Colonic mucosa (tissue), 4 donors: ENCODE measurements at places on chromosomes 2 and 18. TPM values are rescaled to one million over a fixed set of nuclear protein-coding genes. Genes with fewer than 3 reads are reported as not detected.

The AOX1 gene
- total RNA-seq = 2.9 TPM

The LYPD6 gene
- total RNA-seq = 8.4 TPM

The PAX8 gene
- 1.9 TPM for total RNA-seq

The RTKN gene
- total RNA-seq = 51.4 TPM

DNA sequence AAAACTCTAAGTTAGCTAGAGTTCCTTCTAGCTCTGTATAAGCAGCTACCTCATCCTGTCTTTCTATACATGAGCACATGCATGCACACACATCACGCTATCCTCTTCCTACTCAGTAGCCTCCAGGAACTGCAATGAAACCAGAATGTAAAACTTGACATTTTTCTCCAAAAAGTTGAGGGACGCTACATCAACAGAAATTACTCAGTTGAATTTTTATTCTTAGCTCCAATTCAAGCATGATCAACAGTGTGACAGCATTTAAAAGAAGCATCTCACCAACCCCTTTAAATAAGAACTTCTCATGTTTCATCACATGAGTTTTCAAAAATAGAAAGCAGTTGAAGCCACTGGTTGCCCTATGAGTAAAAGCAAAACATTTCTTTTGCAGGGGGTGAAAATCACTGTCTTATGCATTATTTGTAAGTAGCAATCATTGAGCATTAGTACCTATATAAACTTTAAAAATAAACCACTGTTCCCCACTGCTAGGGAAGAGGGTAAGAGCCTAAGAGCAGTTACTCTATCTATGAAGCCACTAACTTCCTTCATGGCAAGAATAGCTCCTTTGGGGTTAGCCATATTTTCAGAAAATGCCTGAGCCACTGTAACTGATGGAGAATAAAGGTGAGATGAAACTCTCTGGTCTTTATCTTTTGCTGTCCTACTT lies 77.9 kb upstream of the ARL5A start:
- no peak for DNase-seq
- H3K4me1 ChIP-seq = no peaks in the 10 kb centered on the region
- H3K4me3 ChIP-seq = no peak overlapping the region

DNA sequence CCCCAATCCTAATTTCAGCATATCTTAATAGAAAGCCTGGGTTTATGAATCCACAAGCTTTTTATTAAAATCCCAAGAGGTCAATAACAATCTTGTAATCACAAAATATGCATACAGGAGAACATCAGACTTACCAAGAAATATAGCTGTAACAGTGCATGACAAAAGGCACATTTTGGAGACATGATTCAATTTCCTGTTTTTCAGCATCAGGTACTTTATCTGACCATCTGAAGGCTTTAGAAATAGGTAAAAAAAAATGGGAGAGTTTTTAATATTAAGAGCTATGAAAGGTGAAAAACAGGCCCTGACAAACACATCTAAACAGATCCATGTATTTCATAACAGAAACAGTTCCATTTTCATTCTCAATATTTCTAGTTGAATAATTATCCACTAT lies 89.9 kb upstream of the EFEMP1 start:
- no peaks in the 10 kb centered on the region for H3K36me3 ChIP-seq

DNA sequence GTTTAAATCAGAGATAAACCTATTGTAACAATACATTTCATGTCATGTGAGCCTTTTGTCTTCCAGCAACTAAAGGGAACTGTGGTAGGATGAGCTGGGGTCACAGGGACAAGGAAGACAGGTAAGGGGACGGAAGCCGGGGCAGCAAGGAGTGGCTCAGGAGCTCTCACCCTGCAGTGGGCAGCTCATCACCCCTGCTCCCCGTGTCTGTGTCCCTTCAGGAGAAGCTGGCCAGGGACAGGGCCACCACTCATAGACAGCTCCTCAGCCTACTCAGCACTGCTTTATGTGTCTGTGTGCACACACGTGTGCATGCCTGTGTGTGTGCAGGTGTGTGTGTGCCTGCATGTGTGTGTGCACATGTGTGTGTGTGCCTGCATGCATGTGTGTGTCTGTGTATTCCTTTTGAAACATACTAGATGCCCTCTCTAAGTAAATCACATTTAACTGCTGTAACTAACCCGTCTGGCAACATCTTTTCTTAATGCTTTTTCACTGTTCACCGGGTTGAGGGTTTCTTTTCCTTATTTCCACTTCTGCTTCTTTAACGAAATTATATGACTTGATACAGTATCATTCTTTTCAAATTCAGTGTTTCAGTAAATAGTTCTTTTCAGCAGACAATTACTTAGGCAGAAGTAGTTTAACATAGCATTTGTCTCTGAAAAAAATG lies 44.2 kb downstream of the LRRFIP1 start:
- no peak overlapping the region for H3K27ac ChIP-seq
- H3K36me3 ChIP-seq = no peaks in the 10 kb centered on the region
- no peak for DNase-seq
- H3K4me1 ChIP-seq = no peaks in the 10 kb centered on the region

DNA sequence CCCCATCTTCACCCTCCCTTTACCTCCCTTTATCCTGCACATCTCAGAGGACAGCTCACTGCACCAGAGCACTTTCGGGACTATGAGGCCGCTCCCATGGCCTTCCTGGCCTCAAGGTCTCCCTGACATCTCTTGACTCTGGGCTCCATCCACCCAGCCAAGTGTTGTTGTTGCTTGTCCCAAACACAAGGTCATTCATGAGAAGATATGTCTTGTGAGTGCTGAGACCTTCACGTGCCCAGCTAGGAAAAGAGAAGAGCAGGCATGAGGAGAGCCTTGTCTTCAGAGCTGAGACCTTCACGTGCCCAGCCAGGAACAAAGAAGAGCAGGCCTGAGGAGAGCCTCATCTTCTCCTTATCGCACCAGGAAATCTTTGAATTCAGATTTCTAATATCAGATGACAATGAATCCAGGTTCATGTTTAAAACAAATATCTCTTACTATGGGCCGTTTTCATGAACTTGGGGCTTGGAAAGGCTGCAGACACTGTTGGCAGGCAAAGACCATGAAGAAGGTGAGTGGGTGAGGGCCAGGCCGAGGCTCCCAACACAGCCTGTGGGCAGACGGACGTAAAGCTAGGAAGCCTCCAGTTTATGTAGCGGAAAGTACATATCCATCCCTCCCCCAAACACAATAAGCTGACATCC lies 256.1 kb downstream of the NDUFA10 start:
- DNase-seq = no peak
- no peaks in the 10 kb centered on the region for H3K4me1 ChIP-seq
- no peak overlapping the region for H3K4me3 ChIP-seq
- H3K36me3 ChIP-seq = no peaks in the 10 kb centered on the region
- H3K27me3 ChIP-seq = no peaks in the 10 kb centered on the region

DNA sequence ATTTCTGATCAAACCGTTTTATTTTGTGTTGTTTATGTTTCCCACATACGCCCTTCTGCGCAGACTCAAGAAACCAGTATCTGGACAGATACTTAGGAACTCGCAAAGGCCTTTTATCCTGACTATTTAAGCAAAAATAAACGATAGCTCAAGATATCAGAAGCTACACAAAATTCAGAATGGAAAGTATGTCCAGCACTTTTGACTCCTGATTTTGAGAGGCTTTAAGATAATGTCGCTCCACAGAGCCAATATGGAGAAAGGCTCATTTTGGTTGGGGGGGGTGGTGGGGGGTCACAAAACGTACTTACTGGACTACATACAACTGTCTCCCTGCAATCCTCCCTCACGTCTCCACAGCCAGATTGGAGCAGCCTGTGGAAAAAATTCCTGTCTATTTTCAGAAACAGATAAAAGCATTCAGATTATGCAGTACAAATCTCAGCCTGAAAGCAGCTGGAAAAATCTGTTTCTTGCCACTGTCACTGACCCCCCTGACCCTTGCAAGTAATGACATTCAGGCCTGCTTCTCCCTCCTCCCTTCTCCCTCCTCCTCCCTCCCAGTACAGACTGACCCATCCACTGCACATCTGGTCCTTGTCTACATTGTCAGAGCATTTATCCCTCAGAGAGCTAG lies 34.9 kb upstream of the LCLAT1 start:
- peak overlapping the region; percentile 50 for H3K27ac ChIP-seq
- H3K27me3 ChIP-seq = no peaks in the 10 kb centered on the region

- H3K4me1 ChIP-seq = no peaks in the 10 kb centered on the region
- H3K36me3 ChIP-seq = no peaks in the 10 kb centered on the region
- peaks cover 16% of the 10 kb centered on the region for H3K27me3 ChIP-seq
- no peak for DNase-seq
- no peak overlapping the region for H3K27ac ChIP-seq
Observed at GRCh38 chr2:121072784-121073183, 212.2 kb downstream of the TFCP2L1 start.

DNA sequence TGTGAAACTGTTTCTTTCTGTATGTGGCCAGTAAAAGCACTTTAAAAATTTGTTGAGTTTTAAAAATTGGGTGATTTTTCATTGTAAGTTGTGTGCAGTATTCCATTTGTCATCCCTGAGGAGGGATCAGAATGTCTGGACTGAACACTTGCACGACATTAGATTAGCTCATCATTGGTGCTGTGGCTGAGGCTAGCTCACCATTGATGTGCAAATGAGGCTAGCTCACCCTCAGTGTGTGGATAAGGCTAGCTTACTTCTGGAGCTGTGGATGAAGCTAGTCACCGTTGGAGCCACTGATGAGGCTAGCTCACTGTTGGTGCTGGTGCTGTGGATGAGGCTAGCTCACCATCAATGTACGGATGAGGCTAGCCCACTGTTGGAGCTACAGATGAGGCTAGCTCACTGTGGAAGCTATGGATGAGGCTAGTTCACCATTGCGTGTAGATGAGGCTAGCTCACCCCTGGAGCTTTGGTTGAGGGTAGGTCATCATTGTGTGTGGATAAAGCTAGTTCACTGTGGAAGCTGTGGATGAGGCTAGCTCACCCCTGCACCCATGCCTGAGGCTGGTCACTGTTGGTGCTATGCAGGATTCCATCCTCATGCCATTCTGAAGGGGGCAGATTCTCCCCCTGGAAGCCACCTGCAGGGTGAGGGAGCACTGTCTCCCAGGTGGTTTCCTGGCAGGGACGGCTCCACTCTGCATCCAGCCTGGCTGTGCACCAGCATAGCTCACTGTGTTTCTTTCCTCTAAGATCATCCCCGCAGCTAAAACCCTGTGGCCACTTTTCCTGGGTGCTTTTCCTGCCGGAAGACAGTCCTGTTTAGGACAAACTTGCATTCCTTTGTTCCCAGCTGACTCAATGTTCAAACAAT lies 101.1 kb downstream of the TWIST2 start:
- H3K27ac ChIP-seq = no peak overlapping the region
- H3K36me3 ChIP-seq = no peaks in the 10 kb centered on the region
- DNase-seq = no peak
- no peak overlapping the region for H3K4me3 ChIP-seq
- H3K27me3 ChIP-seq = no peaks in the 10 kb centered on the region

GRCh38 chr2:71277536-71278103 lies 50.7 kb upstream of the PAIP2B start:
- H3K36me3 ChIP-seq = no peaks in the 10 kb centered on the region
- H3K27me3 ChIP-seq = no peaks in the 10 kb centered on the region
- H3K4me1 ChIP-seq = no peaks in the 10 kb centered on the region
- no peak overlapping the region for H3K27ac ChIP-seq
- H3K4me3 ChIP-seq = peak overlapping the region; percentile 64
